HFF-Myc (cell line): ENCODE measurements at places on chromosomes 6 and 20.

DNA sequence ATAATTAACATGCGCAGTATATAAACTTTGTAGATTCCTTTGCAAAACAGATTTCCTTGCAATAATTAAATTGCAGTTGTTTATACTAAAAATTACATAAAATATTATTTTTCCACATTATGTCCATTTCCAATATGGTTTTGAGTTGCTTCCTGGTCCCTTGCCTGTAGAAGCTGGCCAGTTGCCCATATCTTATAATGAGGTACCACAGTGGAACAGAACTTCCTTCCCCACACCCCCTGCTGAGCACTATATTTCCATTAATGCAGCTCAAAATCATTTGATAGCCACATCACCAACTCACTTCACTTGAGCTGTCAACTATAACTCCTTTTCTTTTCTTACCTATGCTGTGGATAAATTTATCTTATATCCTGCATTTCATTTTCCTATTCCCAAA lies 194.6 kb downstream of the DST start:
- DNase-seq: no peak

DNA sequence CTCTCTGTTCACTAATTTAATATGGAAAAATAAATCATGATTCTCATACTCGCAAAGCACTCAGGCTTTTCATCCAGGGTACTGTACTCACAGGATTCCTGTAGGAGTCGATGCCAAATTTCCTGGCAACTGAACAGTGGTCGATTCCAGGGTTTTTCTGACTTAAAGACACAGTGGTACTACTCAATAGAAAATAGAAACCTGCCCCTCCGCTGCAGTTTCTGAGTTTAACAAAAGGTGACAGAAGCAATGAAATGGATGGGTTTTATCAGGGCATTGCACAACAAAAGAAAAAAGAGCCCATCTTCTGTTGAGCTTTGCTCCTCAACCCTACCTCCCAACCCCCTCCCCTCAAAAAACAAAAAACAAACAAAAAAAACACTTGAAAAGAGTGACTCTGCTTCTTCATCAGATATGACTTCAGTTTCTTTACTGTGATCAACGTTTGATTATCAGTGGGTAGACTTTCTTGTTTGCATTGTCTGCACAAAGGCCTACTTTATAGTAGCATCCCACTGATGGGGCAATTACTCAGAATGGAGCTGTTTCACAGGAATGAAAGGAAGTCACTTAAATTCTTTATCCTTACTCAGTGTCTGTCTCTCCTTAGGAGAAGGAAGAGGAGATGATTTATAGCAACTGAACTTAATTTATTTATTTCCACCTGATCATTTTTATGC lies 96.2 kb upstream of the FOXO3 start:
- no peak for DNase-seq

- DNase-seq: no peak
Measured at GRCh38 chr20:32021091-32021490, 10.9 kb downstream of the CCM2L start.

- DNase-seq: no peak
Measured at GRCh38 chr6:7593229-7593628, 3.2 kb downstream of the SNRNP48 start.

DNA sequence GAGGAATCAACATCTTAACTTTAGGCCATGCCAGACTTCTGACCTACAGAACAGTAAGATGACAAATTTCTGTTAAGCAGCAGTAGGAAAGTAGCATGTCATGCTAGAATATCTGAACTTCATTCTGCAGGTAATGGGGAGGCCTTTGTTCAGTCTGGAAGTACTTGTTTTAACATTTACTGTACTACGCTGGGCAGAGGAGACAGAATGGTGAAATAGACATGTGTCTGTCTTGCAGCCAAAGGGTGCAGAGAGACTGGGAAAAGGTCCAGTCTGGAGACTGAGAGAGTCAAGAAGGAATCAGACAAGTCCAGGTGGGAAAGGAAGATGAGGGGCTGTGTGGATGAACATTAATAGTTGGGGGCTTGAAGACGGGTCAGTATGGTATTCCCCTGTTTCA lies 17.5 kb upstream of the ZBTB2 start:
- no peak for DNase-seq

- no peak for DNase-seq
Measured at GRCh38 chr20:14491436-14491835, 154.0 kb upstream of the FLRT3 start.

GRCh38 chr20:709423-709822 lies 33.8 kb upstream of the SCRT2 start:
- no peak for DNase-seq

- no peak for DNase-seq
Measured at GRCh38 chr20:47349365-47350180, 6.9 kb downstream of the ZMYND8 start.

- DNase-seq: no peak
Measured at GRCh38 chr6:18680842-18681241, 293.7 kb downstream of the RNF144B start.

DNA sequence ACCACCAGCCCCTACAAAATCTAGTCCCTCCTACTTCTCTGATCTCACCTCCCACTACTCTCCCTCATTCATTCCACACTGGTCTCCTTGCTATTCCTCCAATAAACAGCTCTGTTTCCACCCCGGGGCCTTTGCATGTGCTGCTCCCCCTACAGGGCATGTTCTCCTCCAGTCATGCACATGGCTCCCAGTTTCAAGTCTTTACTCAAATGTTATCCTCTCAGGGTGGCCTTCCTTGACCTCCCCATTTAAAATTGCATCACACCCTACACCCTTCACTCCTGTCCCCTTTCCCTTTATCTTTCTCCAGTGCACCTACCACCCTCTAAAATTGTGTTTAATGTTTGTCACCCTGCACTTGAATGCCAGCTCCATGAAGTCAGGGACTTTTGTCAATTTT lies 174.5 kb downstream of the MRPL14 start:
- DNase-seq: no peak

DNA sequence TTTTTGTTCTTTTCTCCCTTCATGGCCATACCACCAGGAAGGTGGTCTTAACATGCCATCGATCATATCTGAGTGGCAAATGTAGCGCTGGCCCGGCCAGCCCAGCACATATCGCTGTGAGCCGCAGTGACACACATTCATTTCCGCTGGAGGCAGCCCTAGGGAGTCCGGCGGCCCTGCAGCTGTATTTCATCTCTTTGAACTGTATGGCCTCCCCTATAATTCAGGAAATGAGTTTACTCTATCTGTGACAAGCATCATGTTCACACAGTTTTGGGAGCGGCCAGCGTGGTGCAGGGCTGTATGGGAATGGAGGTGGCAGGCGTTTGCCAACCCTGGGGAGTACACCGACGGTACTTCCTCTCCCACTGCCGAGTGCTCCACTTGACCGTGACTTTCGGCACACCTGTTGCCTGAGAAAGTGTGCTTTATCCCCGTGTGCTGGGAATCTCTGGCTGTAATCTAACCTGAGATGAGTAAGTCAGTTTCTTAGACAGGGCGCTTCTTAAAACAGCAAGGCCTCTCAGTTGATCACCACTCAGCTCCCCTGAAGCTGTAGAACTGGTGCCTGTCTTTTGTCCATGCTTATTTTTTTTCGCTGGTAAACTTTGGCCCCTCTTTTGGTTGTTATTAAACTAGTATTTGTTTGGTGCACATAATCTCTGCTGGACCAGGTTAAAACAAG lies 257.1 kb upstream of the TAB2 start:
- no peak for DNase-seq

GRCh38 chr20:57977141-57977540 lies 251.3 kb downstream of the ANKRD60 start:
- DNase-seq: no peak

- DNase-seq: peak; percentile 44
Measured at GRCh38 chr6:3592371-3592941, 135.6 kb upstream of the SLC22A23 start.

DNA sequence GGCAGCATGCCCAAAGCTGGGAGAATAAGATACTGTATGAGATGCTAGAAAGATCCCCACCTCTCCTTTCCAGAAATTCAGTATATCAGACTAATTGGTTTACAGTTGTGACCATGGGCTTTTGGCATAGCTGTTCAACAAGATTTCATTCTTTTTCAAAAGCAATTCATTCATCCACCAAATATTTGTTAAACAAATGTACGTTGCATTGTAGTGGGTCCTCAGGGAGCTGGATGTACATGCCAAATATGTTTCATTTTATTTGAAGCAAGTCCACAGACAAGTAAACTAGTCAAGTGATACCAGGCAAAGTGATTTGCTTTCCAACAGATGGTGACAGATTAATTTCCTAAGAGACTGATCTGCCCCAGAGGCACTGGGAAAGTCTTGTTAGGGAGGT lies 85.8 kb upstream of the ESR1 start:
- no peak for DNase-seq

- no peak for DNase-seq
Measured at GRCh38 chr6:119259027-119259426, 90.5 kb downstream of the MAN1A1 start.

DNA sequence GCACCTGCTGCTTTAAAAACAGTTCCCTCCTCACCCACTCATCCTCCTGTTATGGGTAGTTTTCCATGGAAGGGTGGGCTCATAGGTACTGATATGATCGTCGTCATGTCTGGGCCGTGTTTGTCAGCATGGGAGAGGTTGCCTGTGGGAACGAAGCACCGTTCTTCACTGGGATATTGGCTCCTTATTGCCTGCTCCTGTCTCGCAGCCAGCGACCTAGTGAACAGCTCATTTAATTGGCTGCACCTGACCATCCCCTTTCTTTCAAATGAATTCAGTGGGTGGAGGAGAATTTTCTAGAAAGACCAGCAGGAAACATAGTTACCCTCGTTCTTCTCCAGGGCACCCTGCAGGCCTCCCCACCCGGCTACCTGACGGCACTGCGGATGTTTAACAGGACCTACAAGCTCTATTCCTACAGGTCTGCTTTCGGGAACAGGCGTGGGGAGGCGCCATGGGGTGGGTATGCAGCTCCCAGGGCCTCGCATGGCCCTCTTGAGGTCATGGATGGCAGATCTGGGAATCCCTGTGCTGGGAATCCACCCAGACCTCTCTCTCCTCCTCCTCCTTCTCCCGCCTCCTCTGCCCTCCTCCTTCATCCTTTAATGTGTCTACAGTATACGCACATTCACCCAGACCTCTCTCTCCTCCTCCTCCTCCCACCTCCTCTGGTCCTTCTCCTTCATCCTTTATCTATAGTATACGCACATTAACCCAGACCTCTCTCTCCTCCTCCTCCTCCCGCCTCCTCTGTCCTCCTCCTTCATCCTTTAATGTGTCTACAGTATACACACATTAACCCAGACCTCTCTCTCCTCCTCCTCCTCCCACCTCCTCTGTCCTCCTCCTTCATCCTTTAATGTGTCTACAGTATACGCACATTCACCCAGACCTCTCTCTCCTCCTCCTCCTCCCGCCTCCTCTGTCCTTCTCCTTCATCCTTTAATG lies 21.9 kb downstream of the ENTPD6 start:
- DNase-seq: no peak

- no peak for DNase-seq
Measured at GRCh38 chr6:100979267-100979666, 98.1 kb upstream of the ASCC3 start.

DNA sequence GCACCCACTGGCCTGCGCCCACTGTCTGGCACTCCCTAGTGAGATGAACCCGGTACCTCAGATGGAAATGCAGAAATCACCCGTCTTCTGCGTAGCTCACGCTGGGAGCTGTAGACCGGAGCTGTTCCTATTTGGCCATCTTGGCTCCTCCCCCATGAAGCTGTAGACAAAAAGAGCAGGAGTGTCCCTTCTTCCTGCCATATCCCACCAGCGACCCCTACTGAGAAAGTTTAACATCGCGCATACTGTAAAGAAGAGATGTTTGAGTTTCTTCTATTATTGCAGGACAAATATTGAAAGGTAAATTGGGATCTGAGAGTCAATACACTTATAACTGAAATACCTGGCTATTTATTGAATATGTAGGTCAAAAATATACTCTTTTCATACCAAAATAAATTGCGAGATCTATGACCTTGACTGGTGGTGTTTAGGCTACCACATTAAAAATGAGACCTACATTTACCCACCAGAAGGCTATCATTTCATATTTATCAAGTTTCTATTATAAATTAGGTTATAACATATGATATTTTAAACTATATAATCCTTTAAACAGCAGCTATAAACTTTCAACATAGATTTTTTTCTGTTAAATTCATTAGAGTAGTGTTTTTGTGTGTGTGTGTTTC lies 586.3 kb downstream of the HTR1B start:
- no peak for DNase-seq

DNA sequence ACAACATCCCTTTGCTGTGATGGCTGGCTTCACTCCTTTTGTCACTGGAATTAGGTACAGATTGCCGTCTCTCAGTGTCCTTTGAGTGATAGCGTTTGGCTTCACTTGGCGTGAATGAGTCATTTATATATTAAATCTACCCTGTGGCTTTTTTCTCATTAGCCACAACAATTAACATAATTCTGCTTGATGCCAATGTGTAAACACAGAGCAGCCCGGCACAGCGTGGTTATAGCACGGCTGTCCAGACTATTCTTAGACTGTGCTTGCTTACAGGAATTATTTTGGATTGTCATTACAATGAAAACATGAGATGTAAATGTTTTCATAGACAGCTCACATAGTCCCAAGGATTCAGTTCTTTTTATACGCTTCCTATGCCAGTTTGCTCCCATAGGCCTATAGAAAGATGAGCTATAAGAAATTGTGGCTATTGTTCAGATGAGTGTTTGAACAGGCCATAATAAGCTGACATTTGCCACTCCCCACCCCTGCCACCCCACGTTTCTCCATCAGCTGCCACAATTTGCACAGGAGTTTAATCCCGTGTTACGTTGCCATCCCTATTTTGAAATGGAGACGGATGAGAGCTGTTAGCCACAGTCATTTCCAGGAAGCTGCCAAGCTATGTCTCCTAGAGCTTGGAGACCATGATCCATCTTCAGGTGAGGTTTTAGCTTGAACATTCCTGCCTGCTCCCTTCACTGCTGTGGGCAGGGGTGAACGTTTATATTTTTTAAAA lies 65.9 kb downstream of the PPP1R14C start:
- DNase-seq: no peak

- DNase-seq: no peak
Measured at GRCh38 chr6:30766461-30767157, 22.3 kb upstream of the IER3 start.

GRCh38 chr6:123398072-123398471 lies 238.7 kb downstream of the TRDN start:
- DNase-seq: no peak

DNA sequence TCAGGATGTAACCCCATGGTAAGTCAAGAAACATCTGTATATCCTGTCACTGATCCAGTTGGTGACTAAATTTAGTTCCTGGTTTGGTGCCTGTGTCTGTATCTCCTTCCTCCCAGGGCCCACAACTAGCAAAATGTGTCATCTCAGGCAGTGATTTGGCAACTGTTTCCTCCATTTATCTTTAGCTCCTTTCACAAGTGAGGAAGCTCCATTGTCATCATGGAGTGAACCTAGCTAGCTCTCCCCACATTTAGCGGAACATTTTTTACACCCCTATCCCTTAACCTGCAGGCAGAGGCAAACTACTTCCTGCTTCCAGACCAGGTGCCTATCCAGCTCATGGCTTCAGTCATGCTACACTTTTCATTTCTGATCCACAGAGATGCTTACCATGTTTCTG lies 99.5 kb downstream of the IPCEF1 start:
- DNase-seq: no peak
